Right kidney (tissue), 9 donors: ENCODE measurements at places on chromosomes 12 and 14.

DNA sequence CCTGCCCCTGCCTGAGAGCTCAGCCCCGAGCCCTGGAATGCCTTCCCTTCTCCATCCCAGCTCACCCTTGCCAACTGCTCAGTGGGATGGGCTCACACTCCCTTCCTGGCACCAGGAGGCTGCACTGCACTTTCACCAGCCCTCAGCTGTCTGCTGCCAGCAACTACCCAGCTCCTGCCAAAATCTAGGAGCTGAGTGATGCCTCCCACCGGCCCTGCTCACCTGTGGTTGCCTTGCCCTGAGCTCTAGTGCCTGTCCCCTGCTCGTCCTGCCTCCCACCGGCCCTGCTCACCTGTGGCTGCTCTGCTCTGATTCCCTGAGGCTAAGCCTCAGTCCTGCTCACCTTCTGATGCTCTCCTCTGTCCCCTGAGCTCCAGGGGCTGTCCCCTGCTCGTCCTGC is 119.8 kb downstream of the TMEM121 start:
- DNase-seq, result no peak

DNA sequence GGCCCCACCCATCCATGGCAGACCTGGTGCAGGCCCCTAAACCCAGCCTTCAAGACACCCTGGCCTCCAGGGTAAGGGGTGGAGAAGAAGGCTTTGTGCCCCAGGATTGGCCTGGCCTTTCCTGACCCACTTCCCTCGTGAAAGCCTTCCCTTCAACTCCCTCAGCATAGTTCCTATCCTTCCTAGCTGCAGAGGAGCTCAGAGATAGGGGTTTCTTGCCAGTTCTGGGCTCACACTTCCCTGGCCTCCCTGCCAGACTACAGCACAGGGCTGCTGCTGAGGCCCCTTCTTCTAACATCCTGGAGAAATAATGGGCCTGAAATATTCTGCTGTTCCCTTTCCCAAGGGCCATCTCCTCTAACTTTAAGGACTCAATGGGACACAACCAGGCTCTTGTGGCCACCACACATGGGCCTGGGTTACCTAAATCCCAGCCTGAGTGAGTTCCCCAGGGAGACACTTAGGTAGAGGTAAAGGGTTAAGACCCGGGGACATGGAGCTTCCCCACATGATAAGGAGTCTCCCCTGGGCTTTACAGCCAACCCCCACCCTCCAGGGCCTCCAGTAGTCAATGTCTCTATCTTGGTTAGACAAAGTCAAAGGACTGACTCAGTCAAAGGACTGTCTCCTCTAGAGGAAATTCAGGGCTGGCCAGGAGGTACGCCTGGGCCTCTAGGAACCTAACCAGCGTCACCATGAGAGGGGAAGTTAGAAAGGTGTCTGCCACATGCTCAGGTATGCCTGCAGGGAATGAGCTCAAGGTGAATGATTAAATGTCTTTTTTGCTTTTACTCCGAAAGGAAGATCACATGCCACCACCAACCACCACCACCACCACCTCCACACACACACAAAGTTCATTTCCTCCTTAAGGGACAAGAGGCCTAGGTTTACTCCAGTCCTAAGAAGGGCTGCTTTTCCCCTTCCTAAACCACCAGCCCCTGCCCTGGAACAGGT is 7.1 kb downstream of the ZFP36L1 start:
- DNase-seq, result peak; percentile 56

DNA sequence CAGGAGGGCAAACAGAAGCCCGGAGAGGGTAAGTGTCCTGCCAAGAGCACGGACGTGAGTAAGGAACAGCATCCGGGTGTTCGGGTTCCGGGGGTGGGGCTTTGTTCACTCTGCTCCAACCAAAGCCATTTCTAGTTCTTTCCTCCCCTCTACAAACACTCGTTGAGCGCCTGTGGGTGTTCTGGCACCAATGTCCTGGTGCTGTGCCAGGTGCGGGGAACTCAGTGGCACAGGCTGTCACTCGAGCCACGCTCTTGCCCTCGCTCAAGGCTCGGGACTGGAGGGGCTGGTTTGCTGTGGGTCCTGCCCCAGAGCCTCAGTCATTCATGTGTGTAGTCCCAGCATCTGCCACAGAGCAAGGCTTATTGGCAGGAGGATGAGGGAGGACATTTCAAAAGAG is 157.5 kb downstream of the CALM1 start:
- DNase-seq, result no peak

DNA sequence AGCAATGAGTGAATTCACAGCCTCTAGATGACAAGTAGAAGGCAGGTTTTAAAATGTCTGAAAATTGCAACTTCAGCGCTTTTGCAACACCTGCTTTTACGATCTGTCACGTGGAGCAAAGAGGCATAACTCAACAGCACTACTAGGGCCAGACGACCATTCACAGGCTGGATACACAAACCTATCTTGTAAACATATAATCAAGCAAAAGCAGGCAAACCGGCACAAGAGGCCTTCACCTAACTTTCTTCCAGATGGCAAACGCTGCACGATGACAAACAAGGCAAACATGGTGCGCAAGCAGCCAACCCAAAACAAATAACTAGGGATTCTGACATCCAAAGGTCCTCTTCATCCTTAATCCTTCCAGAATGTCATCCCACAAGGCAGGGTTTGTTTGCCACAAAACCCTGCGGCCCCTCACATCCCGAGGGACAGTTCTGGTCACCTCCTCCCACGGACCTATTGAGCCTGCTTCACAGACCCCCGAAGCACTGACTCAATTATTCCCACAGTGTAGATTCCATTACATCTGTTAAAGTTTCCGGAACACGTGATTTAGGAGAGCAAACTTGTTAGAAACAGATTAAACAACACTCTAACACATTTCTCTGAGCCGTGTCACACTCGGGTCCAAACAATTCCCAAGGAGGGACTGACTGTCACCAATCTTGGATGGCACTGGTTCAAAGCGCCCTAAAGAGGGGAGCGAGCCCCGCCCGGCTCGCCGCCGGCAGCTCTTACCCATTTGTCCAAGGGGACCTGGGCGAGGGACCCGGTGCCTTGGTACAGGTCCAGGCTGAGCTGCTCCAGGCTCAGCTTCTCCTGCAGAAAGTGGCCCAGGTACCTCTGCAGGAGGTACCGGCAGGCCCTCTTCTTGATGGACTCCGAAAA is 823 bp downstream of the ATG2B start:
- no peak for DNase-seq

DNA sequence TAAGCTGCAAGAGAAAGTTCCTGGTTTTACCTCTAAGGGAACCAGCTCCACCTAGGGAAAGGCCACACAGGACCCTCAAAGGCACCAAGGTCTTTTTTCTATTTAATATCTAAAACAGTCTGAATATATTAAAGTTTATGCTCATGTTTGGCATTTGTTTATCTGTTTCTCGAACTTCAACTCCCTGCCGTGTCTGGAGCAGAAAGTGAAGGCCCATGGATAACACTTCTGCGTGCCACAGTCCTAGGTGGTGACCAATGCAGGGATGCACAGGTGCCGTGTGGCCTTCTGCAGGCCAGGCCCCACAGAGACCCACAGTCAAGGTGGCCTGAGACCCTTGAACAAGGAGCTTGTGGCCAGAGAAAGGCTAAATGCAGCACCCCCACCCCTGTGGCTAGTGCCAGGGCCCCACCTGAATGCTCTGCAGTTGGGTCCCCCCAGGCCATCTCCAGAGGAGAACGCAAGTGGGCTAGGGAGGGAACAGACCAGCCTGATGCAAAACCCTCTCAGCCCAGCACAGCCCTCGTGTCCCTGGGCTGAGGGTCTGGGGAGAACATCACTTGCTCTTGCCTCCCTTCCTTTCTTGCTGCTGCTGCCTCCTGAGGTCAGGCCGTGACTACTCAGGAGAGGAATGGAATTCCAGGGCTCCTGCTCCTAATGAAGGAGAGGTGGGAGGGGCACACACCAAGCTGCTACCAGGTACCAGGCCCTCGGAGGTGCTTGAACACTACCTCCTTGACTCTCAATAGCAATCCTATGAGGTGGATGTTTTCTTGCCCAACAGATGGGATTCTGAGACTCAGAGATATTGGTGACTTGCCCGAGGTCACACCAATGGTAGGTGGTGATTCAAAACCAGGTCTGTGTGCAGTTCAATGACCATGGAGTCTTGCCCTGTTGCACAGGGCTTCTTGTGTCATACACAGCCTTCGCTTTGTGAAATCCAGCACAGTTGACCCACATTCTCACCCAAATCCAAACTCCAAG is 45.4 kb downstream of the PSMA6 start:
- no peak for DNase-seq

DNA sequence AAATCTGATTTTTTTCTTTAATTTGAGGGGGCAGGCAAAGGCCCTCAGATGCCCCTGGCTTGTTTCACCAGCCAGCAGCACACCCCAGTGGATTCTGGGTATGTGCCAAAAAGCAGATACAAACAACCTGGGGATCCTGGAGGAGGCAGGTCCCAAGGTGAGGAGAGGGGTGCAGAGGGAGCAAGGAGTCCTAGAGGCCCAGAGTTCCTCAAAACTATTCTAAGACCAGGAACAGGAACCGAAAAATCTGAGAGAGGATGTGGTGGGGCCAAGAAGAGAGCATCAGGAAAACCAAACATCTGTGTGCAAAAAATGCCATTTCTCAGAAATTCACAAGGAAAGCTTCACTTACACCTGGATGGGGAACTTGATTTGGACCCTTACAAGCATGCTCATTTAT is 8.2 kb downstream of the KCNA5 start:
- DNase-seq, result no peak

- no peak for DNase-seq
Measured at GRCh38 chr12:45389426-45389825, 173.5 kb downstream of the ANO6 start.

DNA sequence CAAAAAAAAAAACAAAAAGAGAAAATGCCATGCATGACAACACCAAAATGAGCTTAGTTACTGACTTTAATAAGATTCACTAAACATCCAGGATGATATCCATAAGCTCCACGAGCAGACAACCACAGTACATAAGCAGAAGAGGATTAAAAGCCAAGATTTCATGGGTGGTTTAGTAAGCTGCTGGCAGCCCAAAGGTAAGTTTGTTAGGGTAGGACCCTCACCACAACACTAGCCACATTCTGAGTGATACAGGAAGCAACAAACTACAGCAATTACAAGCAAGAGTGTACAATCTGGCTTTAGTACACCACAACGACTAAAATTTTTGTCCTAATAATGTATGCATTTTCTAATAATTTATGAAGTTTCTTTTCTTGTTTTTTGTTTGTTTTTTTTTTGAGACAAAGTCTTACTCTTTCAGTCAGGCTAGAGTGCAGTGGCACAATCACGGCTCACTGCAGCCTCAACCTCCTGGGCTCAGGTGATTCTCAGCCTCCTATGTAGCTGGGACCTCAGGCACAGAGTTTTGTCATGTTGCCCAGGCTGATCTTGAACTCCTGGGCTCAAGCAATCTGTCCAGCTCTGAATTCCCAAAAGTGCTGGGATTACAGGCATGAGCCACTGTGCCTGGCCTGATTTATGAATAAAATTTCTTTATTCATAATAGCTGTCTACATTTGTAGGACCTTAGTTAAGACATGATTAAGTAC is 221.4 kb downstream of the MED13L start:
- no peak for DNase-seq

GRCh38 chr14:59069163-59069854 is 119.2 kb upstream of the DAAM1 start:
- peak; percentile 33 for DNase-seq

DNA sequence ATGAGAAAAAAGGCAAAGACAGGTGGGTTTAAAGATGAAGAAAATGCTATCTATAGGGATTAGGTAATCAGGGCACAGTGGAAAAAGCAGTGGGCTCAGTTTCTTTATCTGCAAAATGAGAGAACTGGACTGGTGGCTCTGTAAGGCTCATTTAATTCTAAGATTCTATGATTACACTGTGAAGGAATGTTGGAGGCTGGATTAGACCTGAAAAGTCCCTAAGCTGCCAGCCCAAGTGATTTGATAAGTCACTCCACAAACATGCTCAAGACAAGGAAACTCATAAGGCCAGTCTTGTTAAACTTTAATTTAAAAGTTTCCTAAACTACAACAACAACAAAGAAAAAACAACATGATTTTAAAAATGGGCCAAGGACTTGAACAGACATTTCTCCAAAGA is 75.1 kb downstream of the DCAF5 start:
- no peak for DNase-seq

DNA sequence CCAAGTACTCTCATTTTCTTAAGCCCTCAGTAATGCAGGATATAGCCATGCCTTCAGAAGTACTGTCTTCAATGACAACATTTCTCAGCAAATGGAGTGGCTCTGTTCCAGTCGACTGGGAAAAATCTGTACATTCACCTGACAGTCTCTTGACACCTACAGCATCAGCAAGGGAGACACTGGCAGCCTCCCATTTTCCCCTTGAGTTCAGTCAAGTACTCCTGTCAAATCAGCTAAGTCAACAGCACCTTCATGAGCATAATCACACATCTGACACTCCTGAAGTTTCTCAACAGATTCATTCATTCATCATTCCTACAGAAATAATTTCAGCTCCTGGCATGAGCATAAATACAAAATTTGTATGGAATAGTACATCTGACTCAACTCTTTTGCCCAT is 46.1 kb downstream of the INTS13 start:
- DNase-seq, result no peak

GRCh38 chr12:130158754-130159059 is 3.6 kb upstream of the FZD10 start:
- DNase-seq, result no peak

DNA sequence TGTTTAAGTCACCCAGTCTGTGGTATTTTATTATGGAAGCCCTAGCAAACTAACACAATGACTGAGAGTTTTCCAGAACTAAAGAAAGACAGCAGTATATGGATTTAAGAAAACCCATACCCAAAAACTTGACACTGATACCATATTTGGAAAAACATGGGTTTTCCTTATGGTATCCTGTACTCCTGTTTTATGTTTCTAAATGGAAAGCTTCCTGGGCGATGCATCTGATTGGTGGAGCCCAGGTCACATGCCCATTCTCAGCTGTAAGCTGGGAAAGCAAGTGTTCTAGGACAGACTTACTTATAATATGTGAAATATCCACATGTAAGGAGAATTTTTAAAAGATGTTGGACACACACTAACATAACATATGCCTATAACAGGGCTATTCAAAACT is 4.5 kb upstream of the RNASE4 start:
- DNase-seq, result no peak

DNA sequence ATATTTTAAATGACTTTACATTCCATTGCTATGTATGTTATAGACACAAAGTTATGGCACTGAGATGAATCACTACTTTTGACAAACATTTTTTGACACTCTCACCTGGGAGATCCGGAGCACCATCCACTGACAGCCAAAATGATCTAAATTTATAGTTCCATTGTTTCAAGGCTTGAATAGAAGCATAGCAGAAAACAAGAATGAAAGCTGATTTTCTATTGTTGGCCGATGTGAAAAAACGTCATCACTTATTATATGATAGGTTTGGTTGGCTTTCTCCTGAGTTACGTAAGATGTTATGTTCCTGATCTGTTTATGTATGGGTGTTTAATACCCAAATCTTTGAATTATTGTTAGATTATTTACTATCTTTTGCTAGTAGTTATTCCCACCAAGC is 306.2 kb downstream of the PAWR start:
- DNase-seq, result no peak
